A549 treated with RU486 at 1 μM for 4 hours (cell line): ENCODE measurements at places on chromosomes 4 and X. TPM values are rescaled to one million over a fixed set of nuclear protein-coding genes. Genes with fewer than 3 reads are reported as not detected.

The PLS3 gene
- 176 to 241 TPM (median 200 TPM) in 5 replicates for total RNA-seq

The SGMS2 gene
- total RNA-seq: 10.4 to 22.8 TPM (median 21.6 TPM) in 5 replicates

The OPHN1 gene
- 1.4 to 1.7 TPM (median 1.5 TPM) in 5 replicates for total RNA-seq

The PHEX gene
- 0.24 to 0.43 TPM (median 0.33 TPM) in 5 replicates for total RNA-seq

The SORBS2 gene
- 0.20 to 0.43 TPM in 2 of 5 replicates, not detected in the others for total RNA-seq

The S100P gene
- 27.5 to 78.2 TPM (median 64.1 TPM) in 5 replicates for total RNA-seq

The SLITRK2 gene
- total RNA-seq: not detected in 5 replicates

The UGT2B15 gene
- 0.09 to 0.13 TPM in 2 of 5 replicates, not detected in the others for total RNA-seq

The FUNDC1 gene
- 19.8 to 32.5 TPM (median 26.2 TPM) in 5 replicates for total RNA-seq

The TMPRSS11B gene
- not detected in 5 replicates for total RNA-seq

The BMP2K gene
- total RNA-seq: 5.6 to 11.9 TPM (median 11.6 TPM) in 5 replicates

The HS6ST2 gene
- 0.03 to 0.17 TPM (median 0.10 TPM) in 3 of 5 replicates, not detected in the others for total RNA-seq

The TGIF2LX gene
- total RNA-seq: not detected in 5 replicates

The CLDN34 gene
- total RNA-seq: not detected in 5 replicates

The RHOXF2B gene
- not detected in 5 replicates for total RNA-seq

The AVPR2 gene
- 0.09 to 0.13 TPM in 2 of 5 replicates, not detected in the others for total RNA-seq

The CHRDL1 gene
- total RNA-seq: 0.02 TPM in 1 of 5 replicates, not detected in the others

The TLR2 gene
- 0.08 to 0.37 TPM (median 0.18 TPM) in 4 of 5 replicates, not detected in the other for total RNA-seq

The SMIM31 gene
- 0.05 to 0.07 TPM in 2 of 5 replicates, not detected in the others for total RNA-seq

The ANXA5 gene
- 443 to 553 TPM (median 474 TPM) in 5 replicates for total RNA-seq

The EXOSC9 gene
- total RNA-seq: 28.6 to 39.5 TPM (median 29.8 TPM) in 5 replicates

The OTC gene
- not detected in 5 replicates for total RNA-seq

The NDST4 gene
- total RNA-seq: not detected in 5 replicates

The PDCL2 gene
- total RNA-seq: not detected in 5 replicates

The AMTN gene
- 0.13 TPM in 1 of 5 replicates, not detected in the others for total RNA-seq

The TSPYL2 gene
- total RNA-seq: 8.1 to 11.1 TPM (median 9.7 TPM) in 5 replicates

The CT45A2 gene
- not detected in 5 replicates for total RNA-seq

The PDE6B gene
- not detected in 5 replicates for total RNA-seq

The RAB33B gene
- 1.4 to 2.7 TPM (median 2.6 TPM) in 5 replicates for total RNA-seq

The CFAP99 gene
- total RNA-seq: 0.07 to 0.22 TPM (median 0.15 TPM) in 4 of 5 replicates, not detected in the other

The ERVMER34-1 gene
- total RNA-seq: 0.47 to 0.56 TPM (median 0.52 TPM) in 5 replicates

The KDR gene
- not detected in 5 replicates for total RNA-seq

The NAT8L gene
- 9.3 to 16.2 TPM (median 14.7 TPM) in 5 replicates for total RNA-seq

The ALB gene
- 0.06 to 5.8 TPM in 2 of 5 replicates, not detected in the others for total RNA-seq

The NAP1L3 gene
- total RNA-seq: 0.30 to 0.67 TPM (median 0.43 TPM) in 5 replicates

The GRIA3 gene
- not detected in 5 replicates for total RNA-seq

The GAGE12F gene
- not detected in 5 replicates for total RNA-seq

The GAGE12E gene
- total RNA-seq: not detected in 5 replicates

The MAOB gene
- 0.09 to 0.34 TPM (median 0.16 TPM) in 5 replicates for total RNA-seq

The RBMX2 gene
- 26.3 to 34.1 TPM (median 29.4 TPM) in 5 replicates for total RNA-seq

The PPP1R3F gene
- 2.2 to 3.3 TPM (median 2.3 TPM) in 5 replicates for total RNA-seq

The CTSO gene
- 0.57 to 1.3 TPM (median 1.0 TPM) in 5 replicates for total RNA-seq

The P2RY8 gene
- 0.02 to 0.04 TPM in 2 of 5 replicates, not detected in the others for total RNA-seq

The PPAT gene
- 14.7 to 23.4 TPM (median 19.3 TPM) in 5 replicates for total RNA-seq

The PAGE2B gene
- total RNA-seq: not detected in 5 replicates

The SLIT2 gene
- total RNA-seq: 0.07 TPM in 1 of 5 replicates, not detected in the others

The MOSPD2 gene
- total RNA-seq: 5.6 to 9.9 TPM (median 8.7 TPM) in 5 replicates

The XKRX gene
- 0.20 to 0.30 TPM (median 0.27 TPM) in 5 replicates for total RNA-seq

The ZFYVE28 gene
- 1.7 to 2.5 TPM (median 2.2 TPM) in 5 replicates for total RNA-seq

The CSN3 gene
- total RNA-seq: not detected in 5 replicates

The ERCC6L gene
- 9.3 to 15.3 TPM (median 13.5 TPM) in 5 replicates for total RNA-seq

The MUC7 gene
- total RNA-seq: not detected in 5 replicates

The RHOXF1 gene
- not detected in 5 replicates for total RNA-seq

The CFAP299 gene
- total RNA-seq: not detected in 5 replicates
